ENCODE measurements at places on chromosomes 16 and 17.

- no peak for DNase-seq
Observed at GRCh38 chr17:49456183-49456965, 38.7 kb upstream of the NGFR start.

- DNase-seq: no peak
Observed at GRCh38 chr16:73058616-73059409, 10.9 kb upstream of the ZFHX3 start.

DNA sequence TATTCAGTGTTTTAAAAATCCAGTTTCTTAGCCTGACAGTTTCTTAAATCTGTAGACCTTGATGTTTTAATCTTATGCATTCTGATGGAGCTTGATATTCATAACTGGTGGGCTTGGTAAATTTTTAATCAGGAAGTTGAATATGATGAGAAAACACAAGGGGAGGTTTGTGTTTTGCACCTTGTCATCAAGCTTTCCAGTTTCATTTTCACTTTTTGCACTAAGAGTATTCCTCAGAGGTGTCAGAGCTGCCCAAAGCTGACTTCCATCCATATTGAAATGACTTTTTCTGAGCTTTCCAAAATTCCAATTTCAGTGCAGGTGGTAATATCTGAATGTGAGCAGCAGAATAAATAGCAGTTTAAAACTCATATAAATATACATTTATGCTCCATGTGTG lies 555.0 kb upstream of the RBFOX1 start:
- DNase-seq: no peak

DNA sequence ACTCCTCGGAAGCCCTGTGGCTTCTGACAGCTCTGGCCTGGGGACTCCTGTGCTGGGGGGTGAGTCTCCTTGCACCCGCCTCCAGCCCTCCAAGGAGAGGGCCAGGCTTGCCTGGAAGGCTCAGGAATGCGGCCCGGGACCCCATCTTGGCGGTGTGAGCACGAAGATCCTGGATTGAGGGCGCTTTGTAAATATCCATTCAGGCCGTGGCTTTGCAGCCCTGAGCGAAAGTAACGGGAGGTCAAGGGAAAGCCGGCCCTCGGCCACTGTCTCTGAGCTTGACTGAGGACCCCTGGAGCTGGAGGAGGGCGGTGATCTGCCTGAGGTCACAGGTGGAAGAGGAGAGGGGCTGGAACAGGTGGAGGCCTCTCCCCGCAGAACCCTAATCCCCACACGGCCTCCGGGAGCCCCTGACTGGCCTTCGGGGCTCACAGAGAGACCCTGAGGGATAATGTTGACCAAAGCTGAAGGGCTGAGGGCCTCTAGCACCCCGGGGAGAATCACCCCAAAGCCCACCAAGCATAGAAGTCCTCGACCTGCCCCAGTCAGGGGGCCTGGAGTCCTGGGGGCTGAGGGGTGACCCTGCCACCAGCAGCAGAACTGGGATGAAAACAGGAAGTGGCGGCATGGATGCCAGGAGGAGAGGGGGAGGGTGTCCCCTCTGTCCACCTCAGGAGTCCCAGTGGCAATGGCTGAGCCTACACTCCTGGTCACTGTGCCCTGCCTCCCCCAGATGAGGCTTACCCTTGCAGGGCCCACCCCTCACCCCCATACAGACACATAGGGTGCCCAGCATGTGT lies 8.3 kb upstream of the RASD1 start:
- DNase-seq: no peak

- no peak for DNase-seq
Observed at GRCh38 chr17:73657473-73658116, 13.3 kb upstream of the SDK2 start.

- DNase-seq: peak; percentile 11
Observed at GRCh38 chr17:4433515-4434031, at the start of gene SPNS3. Gene SPNS3, plus strand, starts transcription at chr17:4433940. Its CDS starts 28 bp downstream, at chr17:4433968.

Measured in activated CD4-positive, alpha-beta T cell treated with anti-CD3 and anti-CD28 coated beads, Interleukin-2, amount 50 U/mL, for 24 hours (primary cell).